WTC11 (cell line): ENCODE measurements at places on chromosomes 6 and 20. TPM values are rescaled to one million over a fixed set of nuclear protein-coding genes. Genes with fewer than 3 reads are reported as not detected.

- no peaks in the 10 kb centered on the region for H3K27me3 ChIP-seq
- no peak overlapping the region for H3K27ac ChIP-seq
- H3K4me3 ChIP-seq = no peak overlapping the region
- peaks cover 51% of the 10 kb centered on the region for H3K4me1 ChIP-seq
- no peaks in the 10 kb centered on the region for H3K36me3 ChIP-seq
Observed at GRCh38 chr20:6914986-6915385, 147.5 kb downstream of the BMP2 start.

- H3K27me3 ChIP-seq = no peaks in the 10 kb centered on the region
- H3K27ac ChIP-seq = no peak overlapping the region
- no peaks in the 10 kb centered on the region for H3K36me3 ChIP-seq
- no peak overlapping the region for H3K4me3 ChIP-seq
- DNase-seq = no peak
- no peaks in the 10 kb centered on the region for H3K4me1 ChIP-seq
Observed at GRCh38 chr20:6680854-6681253, 86.6 kb upstream of the BMP2 start.

DNA sequence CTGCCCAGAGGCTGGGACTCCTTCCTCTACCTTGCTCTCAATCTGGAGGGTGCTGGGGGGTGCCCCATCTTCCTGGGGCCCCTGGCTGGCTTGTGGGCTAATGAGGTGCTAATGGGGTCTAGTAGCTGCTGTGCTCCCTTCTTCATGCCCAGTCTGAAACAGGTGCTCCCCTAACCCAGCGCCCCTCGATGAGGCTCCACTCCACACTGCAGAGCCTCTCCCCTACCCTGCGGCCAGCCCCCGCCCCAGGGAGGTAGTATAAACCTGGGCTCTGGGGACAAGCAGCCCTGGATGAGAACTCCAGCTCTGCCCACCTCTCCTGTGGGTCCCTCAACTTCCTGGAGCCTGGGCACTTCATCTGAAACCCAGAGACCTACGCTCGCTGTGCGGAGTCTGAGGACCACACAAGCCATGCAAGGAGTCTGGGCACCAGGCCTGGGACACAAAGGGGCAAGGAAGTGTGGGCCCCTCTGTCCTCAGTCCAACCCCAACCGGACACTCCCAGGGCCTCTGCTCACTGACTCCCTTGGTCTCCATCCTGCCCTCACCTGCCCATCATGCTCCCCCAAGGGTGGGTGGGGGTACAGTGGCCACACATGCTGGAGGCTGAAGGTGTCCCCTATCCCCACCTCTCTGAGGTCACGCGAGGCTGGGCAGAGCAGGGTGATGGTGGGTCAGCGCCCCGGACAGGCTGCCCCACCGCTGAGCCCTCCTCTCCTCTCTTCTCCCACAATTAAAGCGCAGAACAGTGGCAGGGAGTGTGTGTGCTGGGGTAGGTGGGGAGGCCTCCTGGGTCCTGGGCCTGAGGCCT, 6.1 kb downstream of the RPL10A start:
- peaks cover 4% of the 10 kb centered on the region for H3K27me3 ChIP-seq
- peaks cover 45% of the 10 kb centered on the region for H3K4me1 ChIP-seq
- DNase-seq = no peak
- H3K36me3 ChIP-seq = peaks cover 53% of the 10 kb centered on the region

The ANGPT4 gene
- 0.20 to 0.32 TPM (median 0.25 TPM) in 3 replicates for total RNA-seq

The MUC22 gene
- total RNA-seq = not detected in 3 replicates
